Pancreas (tissue), 10 donors: ENCODE measurements at places on chromosomes 12 and 14. TPM values are rescaled to one million over a fixed set of nuclear protein-coding genes. Genes with fewer than 3 reads are reported as not detected.

The SRP54 gene
- total RNA-seq = 42.2 TPM

The TAS2R13 gene
- 0.47 TPM for total RNA-seq

The PLEKHD1 gene
- 0.03 TPM for total RNA-seq

The HVCN1 gene
- 0.42 TPM for total RNA-seq

The PZP gene
- total RNA-seq = not detected

The NR1H4 gene
- 2.8 TPM for total RNA-seq

The P2RX2 gene
- total RNA-seq = 0.08 TPM

The PAX9 gene
- not detected for total RNA-seq

- H3K4me3 ChIP-seq = no peak overlapping the region
- H3K27ac ChIP-seq = no peak overlapping the region
- H3K27me3 ChIP-seq = no peaks in the 10 kb centered on the region
- no peaks in the 10 kb centered on the region for H3K36me3 ChIP-seq
Observed at GRCh38 chr12:7907009-7907408, 29.0 kb downstream of the SLC2A3 start.

DNA sequence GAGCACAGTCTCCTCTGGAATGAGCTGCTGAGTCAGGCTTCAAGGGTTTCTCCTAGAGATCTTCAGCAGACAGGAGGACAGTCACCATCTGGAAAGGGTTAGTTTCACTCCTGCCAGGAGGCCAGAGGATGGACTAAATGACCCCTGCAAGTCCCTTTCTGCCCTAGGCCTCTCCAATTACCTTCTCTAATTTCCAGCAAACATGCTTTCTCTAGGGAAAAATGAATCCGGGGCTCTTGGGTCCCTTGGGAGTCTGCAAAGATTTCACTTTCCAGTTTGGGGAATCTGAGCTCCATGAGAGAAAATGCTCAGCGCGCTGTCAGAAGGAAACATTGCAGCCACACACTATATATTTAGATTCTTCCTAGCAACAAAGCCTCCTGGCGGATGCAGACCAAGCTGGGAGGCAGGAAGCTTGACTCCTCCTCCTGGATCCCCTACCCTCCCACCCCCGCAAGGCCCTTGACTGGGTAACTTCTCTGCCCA lies 184.4 kb upstream of the CCND2 start:
- DNase-seq = no peak
- H3K36me3 ChIP-seq = no peaks in the 10 kb centered on the region
- H3K4me1 ChIP-seq = peaks cover 9% of the 10 kb centered on the region
- no peak overlapping the region for H3K4me3 ChIP-seq
- H3K27ac ChIP-seq = no peak overlapping the region
- H3K27me3 ChIP-seq = no peaks in the 10 kb centered on the region

DNA sequence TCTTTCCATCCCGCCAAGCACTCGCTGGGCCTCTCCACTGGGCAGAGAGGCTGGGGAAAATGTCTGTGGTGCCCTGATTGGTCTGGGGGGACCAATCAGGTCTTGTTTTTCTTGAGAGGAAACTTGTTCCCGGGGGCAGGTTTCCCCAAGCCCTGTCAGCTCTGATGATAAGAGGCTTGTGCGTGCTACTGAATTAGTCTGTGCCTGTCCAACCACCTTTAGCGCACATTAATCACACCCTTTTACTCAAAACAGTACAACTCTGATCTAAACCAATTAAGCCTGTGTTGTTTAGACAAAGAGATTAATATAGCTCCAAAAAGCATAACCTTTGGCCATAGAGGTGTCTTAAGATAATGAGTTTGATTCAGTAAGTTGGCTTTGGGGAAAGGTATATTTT lies 580.4 kb downstream of the VRK1 start:
- H3K4me3 ChIP-seq = no peak overlapping the region
- H3K27me3 ChIP-seq = no peaks in the 10 kb centered on the region
- no peaks in the 10 kb centered on the region for H3K36me3 ChIP-seq
- DNase-seq = no peak

GRCh38 chr14:69690042-69690441 lies 76.9 kb upstream of the SRSF5 start:
- no peak overlapping the region for H3K4me3 ChIP-seq
- no peaks in the 10 kb centered on the region for H3K36me3 ChIP-seq
- H3K27me3 ChIP-seq = no peaks in the 10 kb centered on the region

DNA sequence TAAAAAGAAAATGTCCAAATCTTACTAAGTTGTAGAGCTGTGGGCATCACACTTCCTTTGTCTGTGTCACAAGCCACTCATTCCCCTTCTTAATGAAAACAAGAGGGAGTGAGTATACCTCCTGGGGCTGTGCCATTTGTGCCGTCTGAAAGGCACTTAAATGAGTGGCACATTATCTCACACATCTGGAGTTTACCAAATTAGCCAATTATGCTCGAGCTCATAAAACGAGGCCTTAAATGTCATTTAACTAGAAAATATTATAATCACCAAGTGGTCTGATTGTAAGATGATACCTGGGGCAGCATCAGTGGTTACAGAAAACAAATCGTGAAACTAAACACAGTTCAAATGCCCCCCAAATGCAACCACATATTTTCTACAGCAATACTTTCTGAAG lies 146.1 kb downstream of the PAX9 start:
- no peak overlapping the region for H3K27ac ChIP-seq
- no peaks in the 10 kb centered on the region for H3K4me1 ChIP-seq
- no peak overlapping the region for H3K4me3 ChIP-seq
- no peaks in the 10 kb centered on the region for H3K27me3 ChIP-seq
- no peaks in the 10 kb centered on the region for H3K36me3 ChIP-seq

DNA sequence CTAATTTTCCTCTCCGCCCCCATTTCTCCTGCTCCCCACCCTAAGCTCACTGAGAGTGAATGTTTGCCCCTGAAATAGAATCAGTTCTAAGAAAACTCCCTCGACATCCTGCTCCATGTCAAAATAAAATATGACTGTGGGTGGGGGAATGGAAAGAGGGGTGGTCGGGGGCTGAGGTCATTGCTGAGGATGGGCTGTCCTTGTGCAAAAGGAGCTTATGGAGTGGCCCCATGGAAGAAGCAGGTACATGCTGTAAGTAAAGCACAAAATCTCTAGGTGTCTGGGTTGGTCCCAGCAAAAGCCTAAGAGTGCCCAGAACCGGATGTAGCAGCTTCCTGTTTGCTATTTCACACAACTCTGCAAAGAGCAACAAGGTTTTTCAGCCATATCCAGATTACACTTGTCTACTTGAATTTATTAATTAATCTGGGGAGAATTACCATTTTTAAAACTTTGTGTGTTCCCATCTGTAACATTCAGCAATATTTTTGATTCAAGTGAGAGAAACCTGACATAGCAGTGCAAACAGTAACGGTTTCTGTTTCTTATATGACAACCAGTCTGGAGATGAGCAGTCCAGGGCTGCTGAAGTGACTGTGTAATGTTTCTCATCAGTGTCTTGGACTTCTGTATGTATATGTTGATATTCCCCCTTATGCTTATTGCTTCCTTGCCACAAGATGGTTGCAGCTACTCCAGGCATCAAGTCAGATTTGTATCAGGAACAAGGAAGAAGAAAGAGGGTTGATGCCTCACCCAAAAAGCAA lies 40.4 kb upstream of the GZMB start:
- H3K27me3 ChIP-seq = no peaks in the 10 kb centered on the region
- H3K4me1 ChIP-seq = no peaks in the 10 kb centered on the region
- DNase-seq = no peak
- H3K27ac ChIP-seq = no peak overlapping the region
- no peak overlapping the region for H3K4me3 ChIP-seq

DNA sequence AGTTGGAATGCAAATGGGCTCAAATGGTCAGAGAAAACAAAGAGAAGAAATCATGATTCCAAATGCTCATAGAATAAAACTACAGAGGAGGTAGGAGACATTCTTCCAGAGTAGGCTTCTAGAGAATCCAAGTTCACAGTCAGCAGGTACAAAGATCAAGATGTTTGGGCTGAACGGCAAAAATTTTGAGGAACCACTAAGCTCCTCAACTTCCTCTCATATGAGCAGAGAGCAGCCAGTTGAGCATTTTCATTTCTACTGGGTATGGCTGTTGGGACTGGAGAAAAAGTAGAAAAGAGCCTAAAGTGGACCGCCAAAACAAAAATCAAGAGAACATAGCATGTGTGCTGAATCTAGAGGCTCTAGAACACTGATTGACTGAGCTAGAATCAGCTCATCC lies 73.8 kb upstream of the ARID2 start:
- H3K4me3 ChIP-seq = no peak overlapping the region
- DNase-seq = no peak
- no peaks in the 10 kb centered on the region for H3K36me3 ChIP-seq
- H3K27me3 ChIP-seq = no peaks in the 10 kb centered on the region

DNA sequence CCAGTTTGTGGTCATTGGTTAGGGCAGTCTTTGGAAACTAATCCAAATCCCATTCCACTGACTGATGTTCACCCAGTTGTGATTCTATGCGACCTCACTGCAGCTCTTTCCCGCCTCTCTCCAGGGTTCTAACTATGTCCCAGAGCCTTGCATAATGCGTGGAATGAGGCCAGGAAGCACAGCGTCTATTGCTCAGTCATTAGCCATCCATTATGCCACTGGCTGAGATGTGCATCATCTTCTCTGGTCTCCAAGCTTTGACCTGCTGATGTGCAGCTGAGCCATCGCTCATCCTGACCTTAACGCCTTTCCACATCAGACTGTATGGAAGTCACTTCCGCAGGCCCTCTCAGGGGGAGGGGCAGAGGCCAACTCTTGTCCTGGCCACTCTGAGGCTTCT lies 115.4 kb upstream of the VRK1 start:
- no peaks in the 10 kb centered on the region for H3K4me1 ChIP-seq
- no peak for DNase-seq
- H3K27me3 ChIP-seq = no peaks in the 10 kb centered on the region

DNA sequence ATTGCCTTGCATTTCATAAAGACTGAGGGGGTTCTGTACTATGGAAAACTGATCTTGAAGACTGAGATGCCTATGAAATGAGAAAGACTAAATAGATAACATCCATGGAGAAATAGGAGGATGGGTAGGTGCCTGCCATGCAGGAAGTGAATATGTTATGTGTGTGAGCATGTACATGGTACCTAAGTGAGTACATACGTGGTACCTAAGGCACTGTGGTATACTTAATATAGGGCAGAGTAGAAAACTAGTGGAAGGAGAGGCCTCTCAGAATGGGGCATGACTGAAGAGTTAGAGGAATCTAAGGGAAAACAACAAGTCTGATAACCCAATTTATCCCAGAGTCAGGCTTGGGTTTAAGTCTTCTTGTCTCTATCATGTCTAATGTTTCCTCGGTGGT lies 161.8 kb upstream of the DCN start:
- H3K27me3 ChIP-seq = no peaks in the 10 kb centered on the region
- H3K27ac ChIP-seq = no peak overlapping the region
- H3K4me3 ChIP-seq = no peak overlapping the region
- H3K36me3 ChIP-seq = no peaks in the 10 kb centered on the region

GRCh38 chr12:98059659-98060343 lies 455.6 kb upstream of the TMPO start:
- H3K27me3 ChIP-seq = no peaks in the 10 kb centered on the region
- no peaks in the 10 kb centered on the region for H3K4me1 ChIP-seq
- DNase-seq = no peak
- no peak overlapping the region for H3K27ac ChIP-seq
- H3K36me3 ChIP-seq = no peaks in the 10 kb centered on the region

GRCh38 chr14:91636604-91637003 lies 95.3 kb downstream of the CATSPERB start:
- H3K27ac ChIP-seq = no peak overlapping the region
- H3K36me3 ChIP-seq = no peaks in the 10 kb centered on the region
- no peaks in the 10 kb centered on the region for H3K4me1 ChIP-seq
- DNase-seq = no peak
- H3K4me3 ChIP-seq = no peak overlapping the region

GRCh38 chr12:52474212-52474611 lies 607 bp upstream of the KRT6C start:
- no peaks in the 10 kb centered on the region for H3K27me3 ChIP-seq
- H3K4me1 ChIP-seq = no peaks in the 10 kb centered on the region
- no peak for DNase-seq

DNA sequence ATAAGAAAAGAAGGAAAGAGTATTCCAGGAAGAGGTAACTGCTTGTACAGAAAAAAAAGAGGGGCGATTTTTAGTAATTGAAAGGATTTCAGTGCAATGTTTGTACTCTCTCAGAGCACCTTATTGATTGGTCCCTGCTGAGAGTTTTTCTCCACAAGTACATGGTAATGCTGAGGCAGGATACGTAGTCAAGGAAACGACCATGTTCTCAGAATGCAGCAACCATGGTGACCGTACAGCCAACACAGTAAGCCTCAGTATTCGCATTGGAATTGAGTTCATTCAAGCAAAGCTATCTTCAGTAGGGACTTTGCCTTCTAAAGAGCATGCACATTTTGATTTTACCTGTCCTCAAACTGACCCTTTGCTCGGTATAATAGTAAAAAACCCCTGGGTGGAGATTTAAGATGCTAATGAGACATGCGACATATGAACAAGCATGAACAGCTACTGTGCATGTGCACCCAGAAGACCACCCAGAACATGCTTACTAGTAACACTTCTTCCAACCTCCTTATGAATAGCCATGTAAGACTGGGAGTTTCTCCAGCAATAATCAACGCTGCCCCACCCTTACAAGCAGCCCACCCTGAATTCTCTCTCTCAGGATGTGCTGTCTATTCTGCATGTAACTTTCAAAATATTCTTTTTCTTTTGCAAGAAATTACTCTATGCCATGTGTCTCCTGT lies 6.2 kb upstream of the SLC41A2 start:
- DNase-seq = no peak
- no peak overlapping the region for H3K4me3 ChIP-seq
- H3K36me3 ChIP-seq = no peaks in the 10 kb centered on the region
- H3K27me3 ChIP-seq = no peaks in the 10 kb centered on the region
- peaks cover 6% of the 10 kb centered on the region for H3K4me1 ChIP-seq

DNA sequence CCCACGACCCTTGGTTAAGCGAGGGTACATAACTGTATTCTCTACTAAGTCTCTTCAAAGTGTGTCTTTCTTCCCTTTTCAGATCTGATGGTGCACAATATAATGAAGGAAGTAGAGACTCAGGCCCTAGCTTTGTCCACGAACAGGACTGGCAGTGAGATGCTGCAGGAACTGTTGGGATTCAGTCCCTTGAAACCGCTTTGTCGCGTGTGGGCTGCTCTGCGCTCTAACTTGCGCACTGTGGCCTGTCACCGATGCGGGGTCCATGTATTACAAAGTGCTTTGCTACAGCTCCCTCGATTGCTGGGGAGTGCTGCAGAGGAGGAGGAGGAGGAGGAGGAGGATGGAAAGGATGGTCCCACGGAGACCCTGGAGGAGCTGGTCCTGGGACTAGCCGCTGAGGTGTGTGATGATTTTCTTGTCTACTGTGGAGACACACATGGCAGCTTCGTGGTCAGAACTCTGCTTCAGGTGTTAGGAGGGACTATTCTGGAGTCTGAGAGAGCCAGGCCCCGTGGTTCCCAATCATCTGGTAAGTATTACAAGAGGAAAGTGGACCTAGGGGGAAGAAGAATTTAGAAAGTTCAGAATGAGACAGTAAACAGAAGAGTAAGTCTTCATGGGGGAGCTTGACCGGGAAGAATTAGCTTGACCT lies 803 bp downstream of the NOP9 start:
- peaks cover 29% of the 10 kb centered on the region for H3K4me1 ChIP-seq
- no peaks in the 10 kb centered on the region for H3K27me3 ChIP-seq
- H3K27ac ChIP-seq = peak overlapping the region; percentile 68
- peaks cover 40% of the 10 kb centered on the region for H3K36me3 ChIP-seq
- H3K4me3 ChIP-seq = peak overlapping the region; percentile 58
